ENCODE measurements at places on chromosomes 13 and 19.

GRCh38 chr19:40609561-40610395 lies 8.6 kb downstream of the LTBP4 start:
- DNase-seq: peak; percentile 85

GRCh38 chr13:59133903-59134302 lies 1029.8 kb downstream of the DIAPH3 start:
- DNase-seq: no peak

- DNase-seq: no peak
These were observed 31.7 kb upstream of the KCTD4 start for GRCh38 chr13:45232591-45232990.

DNA sequence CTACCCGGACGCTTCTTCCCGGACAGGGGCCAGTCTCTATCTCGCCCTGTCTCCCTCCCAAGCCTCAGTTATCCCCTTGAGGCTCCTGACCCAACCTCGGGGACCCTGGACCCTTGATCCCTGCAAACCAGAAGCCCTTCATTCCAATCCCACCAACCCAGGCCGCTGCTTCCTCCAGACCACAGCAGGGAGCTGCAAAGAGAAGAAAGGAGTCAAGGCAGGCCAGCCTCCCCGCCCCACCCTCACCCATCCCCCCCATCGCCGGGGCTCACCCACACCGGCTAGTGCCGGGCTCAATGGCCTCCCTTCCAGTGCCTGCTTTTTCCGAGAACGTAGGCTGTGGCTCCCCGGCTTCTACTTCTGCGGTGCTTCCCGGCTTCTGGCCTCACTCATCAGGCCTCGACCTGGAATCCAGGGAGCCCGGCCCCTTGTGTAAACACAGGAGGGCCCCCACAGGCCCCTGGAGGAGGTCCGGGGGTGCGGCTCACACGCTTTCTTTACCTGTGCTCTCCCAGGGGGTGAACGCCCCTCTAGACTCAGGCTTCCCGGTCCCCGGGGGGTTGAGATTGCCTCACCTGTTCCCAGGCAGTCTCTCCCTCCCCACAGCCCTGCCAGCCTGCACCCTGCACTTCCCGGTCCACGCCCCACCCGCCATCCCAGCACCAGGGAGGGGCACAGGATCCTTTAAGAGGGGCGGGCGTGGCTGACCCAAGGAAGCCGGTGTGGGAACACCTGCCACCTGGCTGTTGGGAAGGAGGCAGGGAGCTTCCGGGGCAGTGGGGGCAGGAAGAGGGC lies at the start of gene FAM83E:
Gene FAM83E, minus strand, starts transcription at position 641 of the 795 bp plus-strand sequence. CDS start 1,704 bp downstream, outside the sequence.
- DNase-seq: no peak

DNA sequence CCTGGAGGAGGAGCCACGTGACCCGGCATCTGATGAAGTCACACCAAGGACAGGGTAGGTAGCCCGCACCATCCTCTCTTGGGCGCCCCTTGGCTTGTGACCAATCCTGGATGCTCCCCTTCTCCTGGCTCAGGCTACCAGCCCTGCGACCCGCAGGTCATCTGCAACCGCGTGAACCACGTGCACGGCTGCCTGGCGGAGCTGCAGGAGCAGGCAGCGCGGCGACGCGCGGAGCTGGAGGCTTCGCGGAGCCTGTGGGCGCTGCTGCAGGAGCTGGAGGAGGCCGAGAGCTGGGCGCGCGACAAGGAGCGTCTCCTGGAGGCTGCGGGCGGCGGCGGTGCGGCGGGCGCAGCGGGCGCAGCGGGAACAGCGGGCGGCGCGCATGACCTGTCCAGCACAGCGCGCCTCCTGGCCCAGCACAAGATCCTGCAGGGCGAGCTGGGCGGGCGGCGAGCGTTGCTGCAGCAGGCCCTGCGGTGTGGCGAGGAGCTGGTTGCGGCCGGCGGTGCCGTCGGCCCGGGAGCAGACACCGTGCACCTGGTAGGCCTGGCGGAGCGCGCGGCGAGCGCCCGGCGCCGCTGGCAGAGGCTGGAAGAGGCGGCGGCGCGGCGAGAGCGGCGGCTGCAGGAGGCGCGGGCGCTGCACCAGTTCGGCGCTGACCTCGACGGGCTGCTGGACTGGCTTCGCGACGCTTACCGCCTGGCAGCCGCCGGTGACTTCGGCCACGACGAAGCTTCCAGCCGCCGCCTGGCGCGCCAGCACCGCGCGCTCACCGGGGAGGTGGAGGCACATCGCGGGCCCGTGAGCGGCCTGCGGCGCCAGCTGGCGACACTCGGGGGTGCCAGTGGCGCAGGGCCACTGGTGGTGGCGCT lies 45.9 kb downstream of the SPTBN4 start:
- DNase-seq: no peak
